Stimulated activated CD4-positive, alpha-beta T cell treated with anti-CD3 and anti-CD28 coated beads, Interleukin-15, amount 100 ng/mL, for 1 hour (primary cell): ENCODE measurements at places on chromosomes 12 and 14.

DNA sequence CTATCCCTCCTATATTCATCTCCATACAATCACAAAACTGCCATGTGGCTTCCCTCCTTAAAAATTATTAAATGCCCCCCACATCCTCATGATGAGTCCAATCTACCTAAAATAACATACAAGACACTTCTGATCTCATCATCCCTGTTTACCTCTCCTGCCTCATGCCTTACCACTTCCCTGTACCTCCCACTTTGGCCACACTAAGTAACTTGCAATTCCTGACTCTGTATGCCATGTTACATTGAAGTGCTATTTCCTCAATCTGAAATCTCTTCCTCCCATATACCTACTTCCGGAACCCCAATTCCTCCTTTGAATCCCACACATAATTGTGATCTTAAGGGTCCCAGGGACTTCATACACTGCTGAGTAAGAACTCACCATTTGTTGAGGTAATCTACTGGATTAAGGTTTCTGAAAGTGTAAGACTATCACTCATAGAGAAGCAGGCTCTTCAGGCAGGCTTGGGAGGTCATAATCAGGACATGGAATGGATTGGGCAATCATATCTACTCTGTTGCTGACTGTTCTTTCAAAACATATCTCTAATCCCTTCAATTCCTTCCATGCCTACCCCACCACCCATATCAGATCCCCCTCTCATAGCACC is 117.6 kb upstream of the PLEKHG7 start:
- no peak for DNase-seq

DNA sequence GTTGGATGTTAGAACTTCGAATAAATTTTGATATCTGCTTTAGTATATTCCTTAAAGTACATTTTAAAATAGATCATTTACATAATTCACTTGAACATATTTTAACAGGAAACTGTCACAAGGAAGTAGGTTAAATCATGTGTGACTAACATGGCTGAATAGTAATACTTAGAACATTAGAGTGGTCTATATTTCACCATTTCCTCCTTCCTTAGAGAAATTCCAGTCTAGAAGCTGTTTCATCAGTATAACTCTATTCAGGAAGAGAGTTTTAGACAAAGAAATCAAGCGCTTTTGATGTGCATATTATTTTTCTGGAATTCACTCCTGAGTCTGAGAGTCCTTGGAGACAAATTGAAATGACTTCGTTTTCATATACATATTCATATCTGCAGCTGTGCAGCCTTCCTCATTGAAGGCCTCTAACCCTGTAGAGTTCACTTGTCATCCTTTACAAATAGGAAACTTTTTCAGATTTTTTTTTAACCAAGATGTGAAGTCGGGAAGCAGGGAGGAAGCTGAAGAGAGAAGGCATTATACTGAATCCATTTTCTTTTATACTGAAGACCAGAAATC is 28.4 kb downstream of the IRAK3 start:
- no peak for DNase-seq

- no peak for DNase-seq
These were observed 324.0 kb upstream of the PDE3A start for GRCh38 chr12:20044351-20044750.

DNA sequence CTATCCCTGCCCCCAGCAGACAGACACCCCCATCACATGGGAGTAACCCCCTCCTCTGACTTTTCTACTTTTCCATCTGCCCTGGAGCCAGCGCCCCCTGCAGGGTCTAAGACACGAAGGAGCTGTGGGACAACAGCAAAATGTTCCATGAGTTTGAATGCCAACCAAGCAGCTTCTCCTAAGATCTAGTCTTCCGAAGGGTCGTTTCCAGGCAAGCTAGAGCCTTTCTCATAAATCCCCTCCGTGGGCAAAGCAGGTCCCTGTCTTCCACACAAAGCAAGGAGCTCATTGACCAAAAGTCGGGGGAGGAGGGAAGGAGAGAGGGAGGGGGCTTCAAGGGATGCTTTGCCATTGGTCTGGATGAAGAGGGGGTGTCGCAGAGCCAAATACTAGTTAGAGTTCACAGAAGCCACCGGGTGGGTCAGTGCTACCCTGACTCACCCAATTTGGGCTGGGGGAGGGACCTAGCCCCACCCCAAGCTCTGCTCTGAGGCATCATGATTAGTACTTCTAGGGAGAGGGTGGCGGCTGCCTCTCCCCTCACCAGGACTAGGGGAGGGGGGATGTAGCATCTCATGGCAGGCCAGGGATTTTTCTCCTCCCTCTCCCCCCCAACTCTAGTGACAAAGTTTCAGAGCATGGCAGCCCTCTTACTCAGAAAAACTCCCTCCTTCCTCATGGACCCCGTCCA is 1.6 kb downstream of the MSI1 start:
- DNase-seq = no peak

- DNase-seq = no peak
These were observed 10.6 kb upstream of the DNAL1 start for GRCh38 chr14:73634011-73634833.

- no peak for DNase-seq
These were observed 17.4 kb downstream of the HDAC7 start for GRCh38 chr12:47802312-47802711.

DNA sequence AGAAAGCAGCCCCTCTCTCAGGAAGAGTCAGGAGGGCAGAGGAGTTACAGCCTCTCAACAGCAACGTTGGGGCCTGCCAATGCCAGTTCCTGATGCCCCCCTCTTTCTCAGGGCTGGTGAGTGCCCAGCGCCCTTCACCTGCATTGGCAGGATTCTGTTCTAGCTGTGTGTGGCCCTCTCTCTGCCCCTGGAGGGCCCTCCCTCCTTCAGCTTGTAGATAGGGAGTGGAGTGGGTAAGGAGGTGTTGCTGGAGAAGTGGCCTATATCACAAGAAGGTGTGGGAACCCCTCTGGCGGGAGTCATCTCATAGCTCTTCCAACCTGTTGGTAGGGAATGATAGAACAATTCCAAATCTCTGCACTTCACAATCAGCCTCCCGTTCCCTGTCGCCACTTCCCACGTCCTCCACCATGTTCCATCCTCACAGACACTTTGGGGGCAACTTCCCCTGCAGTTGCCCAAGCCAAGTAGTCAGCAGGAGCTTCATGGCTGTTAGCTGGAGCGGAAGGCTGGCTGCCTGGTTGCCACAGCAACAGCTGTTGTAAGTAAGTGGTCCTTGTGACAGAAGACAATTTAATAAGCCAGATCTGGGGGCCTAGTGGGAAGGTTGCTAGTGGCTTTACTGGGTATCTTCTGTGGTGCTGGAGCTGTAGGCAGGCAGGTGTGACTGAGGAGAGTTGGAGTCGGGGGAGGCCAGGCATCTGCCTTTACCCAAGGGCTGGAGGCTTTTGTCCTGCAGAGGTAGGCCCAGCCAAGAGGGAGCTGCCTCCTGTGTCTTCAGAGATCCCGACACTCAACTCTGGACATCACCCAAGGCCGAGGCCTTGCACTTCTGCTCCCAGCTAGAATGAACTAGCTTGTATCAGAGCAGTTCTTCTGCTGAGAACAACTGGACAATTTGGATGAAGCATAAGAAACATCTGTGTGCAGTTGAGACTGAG is 38.4 kb downstream of the GALNT16 start:
- DNase-seq = no peak

GRCh38 chr12:51972849-51973273 is 21.4 kb downstream of the ACVR1B start:
- DNase-seq = no peak
